Common myeloid progenitor, CD34-positive (primary cell): ENCODE measurements at places on chromosomes 2 and 18.
A peak's percentile ranks its signal among the peaks of the same experiment; 100 is the strongest.

DNA sequence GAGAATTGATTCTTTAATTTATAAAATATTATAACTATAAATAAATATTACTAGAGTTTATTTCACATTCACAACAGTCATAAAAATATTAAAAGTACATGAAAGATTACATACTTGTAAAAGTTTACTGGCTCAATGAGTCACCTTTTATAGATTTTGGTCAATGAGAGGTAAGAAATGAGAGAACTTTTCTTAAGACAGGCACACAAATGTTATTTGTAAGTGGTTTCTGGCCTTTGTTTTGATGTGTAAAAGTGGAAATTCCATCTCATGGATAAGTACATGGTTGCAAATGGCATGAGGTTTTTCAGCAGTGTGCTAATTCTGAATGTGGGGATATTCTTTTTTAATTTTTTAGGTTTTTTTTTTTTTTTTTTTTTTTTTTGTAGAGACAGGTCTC is 63.8 kb downstream of the TTC27 start:
- DNase-seq, result no peak

DNA sequence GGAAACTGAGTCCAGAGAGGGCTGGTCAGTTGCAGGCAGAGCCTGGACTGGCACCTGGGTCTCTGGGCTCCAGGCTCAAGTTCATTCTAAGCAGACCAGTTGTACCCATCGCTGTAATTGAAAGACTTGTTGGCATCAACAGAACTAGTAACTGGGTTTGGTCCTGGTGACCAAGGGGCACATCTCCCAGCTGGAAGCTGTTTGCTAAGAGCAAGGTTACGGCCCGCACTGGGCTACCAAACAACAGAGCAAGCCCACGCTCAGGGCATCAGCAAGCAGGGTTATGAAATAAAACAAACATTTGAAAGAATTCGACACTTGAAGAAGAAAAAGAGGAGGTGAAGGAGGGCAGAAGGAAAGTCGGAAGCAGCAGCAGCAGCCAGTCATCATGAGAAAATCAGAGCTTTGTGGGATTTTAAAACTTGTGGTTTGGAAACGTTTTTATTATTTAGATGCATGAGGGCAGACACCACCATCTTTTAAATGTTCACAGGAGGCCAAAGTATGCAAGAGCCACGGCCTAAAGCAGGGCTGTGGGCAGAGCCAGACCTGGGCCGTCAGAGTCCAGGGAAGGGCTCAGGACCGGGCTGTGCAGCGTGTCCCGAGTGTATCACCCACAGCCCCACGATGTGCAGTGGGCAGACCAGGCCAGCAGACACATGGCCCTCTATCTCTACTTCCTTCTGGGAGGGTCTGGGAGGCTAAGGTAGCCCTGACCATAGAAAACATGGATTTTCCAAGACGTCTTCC is 220.3 kb downstream of the BCL2 start:
- no peak for DNase-seq

DNA sequence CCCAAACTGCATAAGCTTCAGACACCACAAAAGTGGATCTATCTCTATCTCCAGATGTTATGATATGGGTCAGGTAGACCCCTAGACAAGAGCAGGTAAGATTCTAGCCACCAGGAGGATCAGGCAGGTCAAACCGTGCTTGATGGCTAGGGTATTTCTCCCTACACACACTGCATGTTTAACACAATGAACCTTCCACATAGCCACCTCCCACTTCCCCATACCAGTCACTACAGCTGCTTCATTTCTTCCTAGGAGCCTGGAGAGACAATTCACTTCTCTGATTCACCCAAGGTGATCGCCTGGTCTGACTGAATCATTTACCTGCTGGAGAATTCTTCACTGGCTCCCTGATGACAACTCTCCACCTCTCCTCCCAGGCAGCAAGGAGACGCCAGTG is 66.0 kb upstream of the MYCN start:
- DNase-seq, result no peak

DNA sequence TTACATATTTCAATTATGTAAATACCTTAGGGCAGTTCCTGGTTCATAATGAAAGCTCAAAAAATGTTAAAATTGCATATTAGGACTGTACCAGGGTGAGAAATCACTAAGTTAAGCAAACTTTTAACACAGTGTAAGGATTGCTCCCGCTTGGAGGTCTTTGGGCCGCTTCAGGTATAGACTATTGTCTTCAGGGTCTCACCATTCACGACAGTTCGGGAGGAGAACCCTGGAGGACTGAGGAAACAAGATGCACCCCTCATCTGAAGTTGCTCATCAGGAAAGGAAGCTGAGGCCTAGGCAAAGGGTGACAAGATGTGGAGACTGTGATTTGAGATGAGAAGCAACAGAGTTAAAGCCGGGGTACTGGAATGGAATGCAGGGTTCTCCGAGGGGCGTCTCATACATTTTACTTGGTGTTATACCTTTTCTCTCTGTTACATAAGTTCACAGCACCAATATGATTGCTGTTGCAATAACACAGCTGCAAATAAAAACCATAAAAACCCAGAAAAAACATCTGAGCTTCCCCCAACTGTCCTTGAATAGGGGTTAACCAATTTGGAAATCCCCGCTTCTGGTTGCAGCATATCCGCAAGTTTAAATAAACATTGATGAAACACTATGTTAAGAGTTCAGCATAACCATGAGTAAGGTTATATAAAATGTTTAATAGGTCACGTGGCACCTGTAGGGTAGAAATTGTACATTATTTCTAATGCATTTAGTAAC is 40.1 kb downstream of the FBXO48 start:
- peak; percentile 75 for DNase-seq

GRCh38 chr2:30232801-30233130 is 1.4 kb downstream of the LBH start:
- DNase-seq, result no peak

DNA sequence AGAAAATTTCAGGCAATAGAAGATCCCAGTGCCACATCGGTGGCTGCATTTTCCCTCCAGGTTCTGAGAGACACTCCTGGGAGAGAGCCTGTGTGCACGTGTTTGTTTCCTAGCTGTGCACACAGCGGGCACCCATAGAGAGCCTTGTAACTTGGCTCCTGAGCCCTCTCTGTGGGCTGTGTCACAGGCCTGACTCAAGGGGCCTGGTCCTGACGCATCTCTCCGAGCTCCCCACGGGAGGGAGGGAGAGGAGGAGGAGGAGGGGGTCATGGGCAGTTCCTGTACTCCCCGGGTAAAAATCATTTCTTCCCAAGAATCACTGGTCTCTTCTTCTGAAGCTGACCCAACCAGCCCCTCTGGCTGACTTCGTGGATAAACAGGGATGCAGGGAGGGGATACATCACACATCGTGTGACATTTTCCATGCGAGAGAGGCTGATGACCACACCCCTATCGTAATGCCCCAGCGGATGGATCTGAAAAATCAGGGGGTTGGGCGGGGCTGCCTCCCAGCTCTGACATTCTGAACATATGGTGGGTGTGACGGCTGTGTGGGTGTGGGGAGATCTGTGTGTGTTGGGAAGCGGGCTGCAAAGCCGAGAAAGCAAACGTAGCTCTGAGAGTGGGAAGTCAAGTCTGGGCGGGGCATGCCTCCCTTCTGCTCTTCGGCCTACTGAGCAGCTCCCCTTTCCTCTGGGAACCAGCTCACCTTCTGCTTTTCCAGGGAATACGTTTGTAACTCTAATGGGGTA is 308.3 kb upstream of the HS6ST1 start:
- DNase-seq, result no peak
